IMR-90 (cell line): ENCODE measurements at places on chromosomes 5 and 9.
A peak's percentile ranks its signal among the peaks of the same experiment; 100 is the strongest.

DNA sequence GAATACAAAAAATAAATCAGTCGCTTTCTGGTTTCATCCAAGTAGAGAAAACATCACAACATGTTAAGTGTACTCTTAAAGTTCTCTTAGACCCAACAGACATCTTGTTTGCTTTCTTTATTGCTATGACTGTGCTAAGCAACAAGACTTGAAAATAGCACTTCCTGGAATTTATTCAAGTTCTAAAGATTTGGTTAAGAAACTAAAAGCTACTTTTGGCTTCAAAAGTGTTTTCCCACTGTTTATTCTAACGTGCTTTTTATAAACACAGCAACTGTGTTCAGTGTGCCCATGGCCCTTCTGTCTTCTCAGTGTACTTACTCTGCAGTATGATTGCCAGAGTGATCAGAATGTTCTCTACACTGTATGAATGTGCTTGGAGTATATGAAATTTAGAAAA is 109.8 kb downstream of the GIN1 start:
- DNase-seq: peak; percentile 42

- DNase-seq: no peak
These were observed 3.5 kb downstream of the ESM1 start for GRCh38 chr5:54981928-54982327.

GRCh38 chr5:146564007-146564762 is 48.2 kb upstream of the GPR151 start:
- DNase-seq: no peak

DNA sequence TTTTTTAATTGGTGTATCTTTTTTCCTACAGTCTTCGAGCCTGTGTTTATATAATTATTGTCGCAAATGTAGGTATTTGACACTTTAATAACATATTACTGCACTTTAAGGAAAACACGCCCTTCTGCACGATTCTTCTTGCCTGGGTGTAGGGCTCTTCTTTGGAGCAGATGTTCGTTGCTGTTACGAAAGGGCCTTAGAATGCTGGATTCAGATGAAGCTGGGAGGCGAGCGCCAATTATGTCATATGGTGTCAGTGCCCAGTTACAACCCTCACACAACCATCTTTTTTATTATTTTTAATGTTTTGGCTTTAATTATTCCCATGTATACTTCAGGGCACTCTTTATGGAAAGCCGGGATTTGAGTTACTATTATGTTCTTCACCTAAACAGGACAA is 553.0 kb downstream of the EBF1 start:
- no peak for DNase-seq

DNA sequence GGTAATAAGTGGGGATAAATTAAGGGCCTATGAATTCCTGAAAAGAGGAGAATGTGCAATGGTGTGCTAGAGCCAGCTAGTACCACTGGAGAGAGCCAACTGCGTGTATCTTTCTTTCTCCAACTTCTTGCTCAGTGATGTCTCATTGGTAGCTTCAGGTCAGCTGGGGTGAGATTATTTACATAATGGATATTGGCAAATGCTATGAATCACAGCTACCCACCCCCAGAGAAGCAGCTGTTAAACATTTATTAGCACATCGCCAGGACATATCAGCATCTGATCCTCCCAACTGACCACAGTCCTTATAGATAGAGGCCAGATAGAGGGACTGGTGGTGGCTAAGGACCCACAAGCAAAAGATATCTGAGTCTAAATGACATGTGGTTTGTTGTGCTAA is 421.3 kb downstream of the ACTL7B start:
- peak; percentile 49 for DNase-seq

DNA sequence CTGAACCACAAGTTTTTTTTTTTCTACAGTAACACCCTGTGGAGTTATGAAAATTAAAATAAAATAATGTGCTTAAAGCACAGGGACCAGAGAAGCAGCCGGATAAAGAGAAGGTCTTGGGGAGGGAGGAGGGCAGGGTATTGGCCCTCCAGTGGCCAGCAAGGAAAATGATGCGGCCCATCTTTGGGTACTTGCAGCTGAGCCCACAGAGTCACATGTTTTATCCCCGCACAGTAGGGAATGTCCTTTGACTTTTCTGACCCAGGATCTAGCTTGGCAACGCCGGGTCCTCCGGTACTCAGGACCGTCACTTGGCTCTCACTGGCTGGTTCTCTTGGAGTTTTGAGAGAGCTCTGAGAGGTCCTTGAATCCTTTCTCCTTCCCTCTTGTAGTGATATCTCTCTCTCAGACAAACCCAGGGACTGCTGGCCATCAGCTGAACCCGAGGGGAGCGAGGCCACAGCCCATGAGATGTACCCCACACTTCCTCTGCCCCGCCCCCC is 35.3 kb upstream of the HSPA9 start:
- no peak for DNase-seq

DNA sequence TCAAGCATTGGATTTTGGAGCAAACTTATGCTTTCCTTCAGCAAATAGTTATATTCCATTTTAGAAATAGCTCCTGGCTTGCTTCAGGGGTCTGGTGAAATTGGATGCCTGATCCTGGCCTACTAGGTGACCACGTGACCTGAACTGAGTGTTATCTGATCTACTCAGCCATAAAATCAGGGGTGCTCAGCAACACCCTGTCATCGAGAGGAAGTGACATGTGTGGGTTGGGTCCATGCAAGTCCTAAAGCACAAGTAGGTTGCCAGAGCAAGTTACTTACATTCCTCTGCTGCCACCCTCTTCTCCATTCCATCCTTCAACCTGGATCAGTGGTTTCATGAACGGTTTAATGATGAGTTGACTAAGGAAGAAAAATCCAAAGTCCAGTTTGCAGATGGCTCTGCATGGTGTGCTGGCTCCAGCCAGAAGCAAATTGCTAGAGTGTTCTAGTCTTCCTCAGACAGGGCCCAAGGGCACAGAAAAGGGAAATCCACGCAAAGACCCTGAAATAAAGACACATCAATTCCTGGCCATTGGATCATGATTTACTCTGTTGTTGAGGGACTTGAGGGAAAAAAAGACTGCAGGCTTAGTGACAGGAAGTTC is 2.8 kb upstream of the FAM193B start:
- DNase-seq: no peak

DNA sequence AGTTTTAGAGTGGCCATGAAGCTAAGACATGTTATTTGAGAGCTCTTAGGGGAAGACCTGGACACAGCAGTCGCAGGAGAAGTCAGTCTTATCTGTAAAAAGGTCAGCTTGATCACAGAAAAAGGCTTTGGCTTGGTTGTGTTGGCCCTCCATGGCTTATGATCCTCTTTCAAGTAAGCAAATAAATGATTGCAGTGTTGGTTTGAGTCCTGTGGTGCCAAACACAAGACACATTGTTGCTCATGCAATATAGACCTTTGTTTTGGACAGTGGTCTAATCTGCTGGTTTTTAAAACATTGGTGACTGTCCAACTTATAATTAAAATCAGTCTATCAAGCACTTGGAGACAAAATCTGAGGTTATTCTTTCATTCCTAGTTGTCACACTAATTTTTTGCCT is 54.0 kb downstream of the DOCK8 start:
- DNase-seq: no peak

DNA sequence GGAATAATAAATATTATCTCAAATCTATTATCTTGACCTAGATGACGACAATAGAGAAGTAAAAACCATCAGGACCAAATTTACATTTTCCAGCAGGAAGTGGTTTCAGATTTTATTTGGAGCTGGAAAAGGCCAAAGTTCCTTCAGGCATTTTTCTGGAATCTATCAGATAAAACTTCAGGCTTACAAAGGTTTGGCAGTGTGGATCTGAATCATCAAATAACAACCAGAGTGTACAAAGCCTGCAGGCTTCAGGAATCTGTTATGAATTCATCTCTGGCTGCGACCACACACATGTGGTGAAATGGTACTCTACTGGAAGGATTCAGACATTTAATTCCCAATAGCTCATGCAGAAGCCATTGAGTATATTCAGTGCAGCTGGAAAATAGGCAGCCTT is 726.4 kb upstream of the GRAMD2B start:
- peak; percentile 87 for DNase-seq

GRCh38 chr9:7996558-7996957 is 197.0 kb upstream of the DMAC1 start:
- no peak for DNase-seq
